ENCODE measurements at places on chromosomes 4 and X. TPM values are rescaled to one million over a fixed set of nuclear protein-coding genes. Genes with fewer than 3 reads are reported as not detected.

DNA sequence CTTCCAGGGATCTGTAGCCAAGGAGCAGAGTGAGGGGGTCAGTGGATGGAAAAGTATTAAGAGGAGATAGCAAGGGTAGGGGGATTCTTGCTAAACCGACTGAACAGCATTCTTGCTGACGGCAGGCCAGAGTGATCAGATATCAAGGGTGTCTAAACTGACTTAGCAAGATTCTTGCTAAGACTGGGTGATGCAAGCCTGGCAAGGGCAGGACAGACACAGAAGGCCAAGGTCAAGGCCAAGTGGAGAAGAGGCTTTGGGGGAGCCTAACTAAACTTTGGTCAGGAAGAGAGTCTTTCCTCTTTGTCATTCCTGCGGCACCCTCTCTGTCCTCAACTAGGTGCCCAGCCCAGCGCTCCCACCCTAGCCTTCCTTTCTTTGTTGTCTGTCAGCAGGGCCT is 799 bp downstream of the XPNPEP2 start:
- no peak for DNase-seq

DNA sequence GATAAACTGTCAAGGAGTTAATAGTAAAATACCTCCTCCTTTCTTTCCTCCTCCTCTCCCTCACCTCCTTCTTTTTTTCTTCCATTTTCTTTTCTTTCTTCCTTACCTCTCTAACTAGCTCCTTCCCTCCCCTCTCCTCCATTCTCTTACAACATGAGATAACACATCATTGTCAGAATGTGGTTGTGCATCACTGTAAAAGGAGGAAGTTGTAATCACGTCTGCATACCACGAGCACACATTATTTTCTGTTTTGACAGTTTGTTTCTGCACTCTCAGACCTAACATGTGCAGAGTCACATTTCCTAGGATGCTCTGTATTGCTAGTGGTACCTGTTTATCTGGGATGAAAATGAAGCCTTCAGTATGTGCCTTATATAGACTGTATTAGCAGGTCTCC is 9.1 kb downstream of the SLIT2 start:
- no peak for DNase-seq

GRCh38 chrX:152876931-152877840 is 20.7 kb upstream of the ZNF185 start:
- no peak for DNase-seq

- no peak for DNase-seq
Measured at GRCh38 chr4:56640621-56641493, 40.2 kb downstream of the HOPX start.

- DNase-seq = no peak
Measured at GRCh38 chr4:177396352-177396751, 45.9 kb downstream of the AGA start.

The VCX3B gene
- total RNA-seq = not detected

Data from activated CD8-positive, alpha-beta T cell treated with anti-CD3 and anti-CD28 coated beads, Interleukin-2, amount 10 ng/mL, durations not matched to agents 7 days and 5 days (primary cell).